Activated T-helper 1 cell treated with Interleukin-2 at 50 U/mL for 16 hours (primary cell): ENCODE measurements at places on chromosomes 2 and 18.

DNA sequence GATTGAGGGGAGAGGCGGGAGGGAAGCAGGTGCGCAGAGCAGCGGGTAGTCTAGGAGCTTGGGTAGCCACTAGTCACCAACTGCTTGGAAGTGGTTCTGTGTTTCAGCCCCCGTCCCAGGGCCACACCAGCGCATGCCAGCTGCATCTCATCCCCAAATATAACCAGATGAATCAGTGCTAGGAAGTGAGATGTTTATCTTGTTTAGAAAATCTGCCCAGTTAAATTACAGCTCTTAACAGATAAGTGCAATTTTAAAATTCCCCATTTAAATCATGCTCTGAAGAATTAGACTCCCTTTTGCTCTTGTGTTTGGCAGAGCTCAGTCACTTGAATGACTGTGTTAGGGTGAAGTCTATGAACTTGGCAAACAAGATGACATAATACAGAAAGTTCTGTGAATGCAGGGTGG is 193.8 kb downstream of the SEPTIN10 start:
- DNase-seq, result no peak

DNA sequence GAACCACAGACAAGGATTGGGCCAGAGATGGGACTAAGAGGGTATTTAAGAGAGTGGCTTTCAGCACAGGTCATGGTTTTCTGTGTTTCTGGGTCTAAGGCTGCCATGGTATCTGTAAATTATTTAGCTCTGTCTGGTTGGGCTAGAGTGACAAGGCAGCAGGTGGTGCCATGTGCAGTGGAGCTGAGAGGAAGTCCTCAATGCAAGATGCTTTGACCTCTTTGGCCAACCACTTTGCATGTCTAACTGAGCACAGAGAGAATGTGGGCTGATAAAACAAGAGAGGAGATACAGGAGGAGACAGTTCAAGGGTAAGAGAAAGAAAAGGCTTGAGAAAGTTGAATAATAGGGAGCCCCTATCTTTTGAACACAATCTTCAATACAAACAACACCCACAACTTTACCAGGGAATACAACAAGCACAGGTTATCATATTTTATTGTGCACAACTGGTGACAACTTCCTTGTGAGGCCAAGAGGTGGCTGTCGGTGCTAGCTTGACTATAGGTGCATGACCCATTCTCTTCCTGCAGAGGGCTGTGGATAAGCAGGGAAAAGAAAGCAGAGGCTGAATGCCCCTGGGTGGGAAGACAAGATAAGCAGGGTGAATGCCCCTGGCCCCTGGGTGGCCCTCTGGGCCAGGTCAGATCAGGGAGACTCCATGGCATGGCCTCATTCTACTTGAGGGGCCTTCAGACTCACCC is 12.3 kb downstream of the FLACC1 start:
- DNase-seq, result no peak

DNA sequence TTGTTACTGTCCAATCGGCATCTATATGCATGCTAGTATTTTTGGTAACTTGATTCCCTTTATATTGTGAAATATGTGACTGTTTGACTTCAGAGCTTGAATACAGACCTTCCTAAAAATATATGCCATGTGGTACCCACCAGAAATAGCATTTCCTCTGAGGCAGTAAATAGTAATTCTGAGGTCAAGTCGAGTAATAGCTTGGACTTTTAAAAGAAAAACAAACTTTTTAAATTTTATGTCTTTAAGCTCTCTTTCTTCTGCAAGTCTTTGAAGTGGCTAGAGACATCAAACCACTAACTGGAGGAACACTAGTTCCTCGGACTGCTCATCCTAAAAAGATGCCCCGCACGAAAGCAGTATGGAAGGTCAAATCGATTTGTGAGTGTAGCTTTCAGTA is 396.8 kb upstream of the SLC14A2 start:
- no peak for DNase-seq

- no peak for DNase-seq
These were observed 2.2 kb upstream of the KCNH7 start for GRCh38 chr2:162840598-162841246.
